ENCODE measurements at places on chromosomes 7 and 10.

- no peak for DNase-seq
Measured at GRCh38 chr10:649798-650440, 39.5 kb downstream of the DIP2C start.

DNA sequence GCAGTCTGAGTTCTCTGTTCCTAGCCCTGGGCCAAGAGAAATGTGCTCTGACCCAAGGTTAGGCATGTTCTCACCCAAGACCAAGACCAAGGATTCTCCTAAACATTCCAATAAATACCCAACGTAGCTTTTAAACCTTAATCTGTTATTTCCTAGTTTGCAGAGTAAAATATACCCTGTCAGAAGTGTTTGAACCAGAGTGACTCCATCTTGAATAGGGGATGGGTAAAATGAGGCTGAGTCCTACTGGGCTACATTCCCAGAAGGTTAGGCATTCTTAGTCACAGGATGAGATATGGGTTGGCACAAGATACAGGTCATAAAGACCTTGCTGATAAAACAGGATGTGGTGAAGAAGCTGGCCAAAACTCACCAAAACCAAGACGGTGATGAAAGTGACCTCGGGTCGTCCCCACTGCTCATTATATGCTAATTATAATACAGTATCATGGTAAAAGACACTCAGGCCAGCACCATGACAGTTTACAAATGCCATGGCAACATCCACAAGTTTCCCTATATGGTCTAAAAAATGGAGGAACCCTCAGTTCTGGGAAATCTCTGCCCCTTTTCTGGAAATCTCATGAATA is 27.7 kb downstream of the PLXNA4 start:
- no peak for DNase-seq

GRCh38 chr7:31078363-31078990 is 26.4 kb downstream of the ADCYAP1R1 start:
- no peak for DNase-seq

- no peak for DNase-seq
Measured at GRCh38 chr10:82969405-82969804, 1094.4 kb downstream of the NRG3 start.

- DNase-seq: no peak
Measured at GRCh38 chr10:97805096-97805884, 33.5 kb upstream of the SFRP5 start.

DNA sequence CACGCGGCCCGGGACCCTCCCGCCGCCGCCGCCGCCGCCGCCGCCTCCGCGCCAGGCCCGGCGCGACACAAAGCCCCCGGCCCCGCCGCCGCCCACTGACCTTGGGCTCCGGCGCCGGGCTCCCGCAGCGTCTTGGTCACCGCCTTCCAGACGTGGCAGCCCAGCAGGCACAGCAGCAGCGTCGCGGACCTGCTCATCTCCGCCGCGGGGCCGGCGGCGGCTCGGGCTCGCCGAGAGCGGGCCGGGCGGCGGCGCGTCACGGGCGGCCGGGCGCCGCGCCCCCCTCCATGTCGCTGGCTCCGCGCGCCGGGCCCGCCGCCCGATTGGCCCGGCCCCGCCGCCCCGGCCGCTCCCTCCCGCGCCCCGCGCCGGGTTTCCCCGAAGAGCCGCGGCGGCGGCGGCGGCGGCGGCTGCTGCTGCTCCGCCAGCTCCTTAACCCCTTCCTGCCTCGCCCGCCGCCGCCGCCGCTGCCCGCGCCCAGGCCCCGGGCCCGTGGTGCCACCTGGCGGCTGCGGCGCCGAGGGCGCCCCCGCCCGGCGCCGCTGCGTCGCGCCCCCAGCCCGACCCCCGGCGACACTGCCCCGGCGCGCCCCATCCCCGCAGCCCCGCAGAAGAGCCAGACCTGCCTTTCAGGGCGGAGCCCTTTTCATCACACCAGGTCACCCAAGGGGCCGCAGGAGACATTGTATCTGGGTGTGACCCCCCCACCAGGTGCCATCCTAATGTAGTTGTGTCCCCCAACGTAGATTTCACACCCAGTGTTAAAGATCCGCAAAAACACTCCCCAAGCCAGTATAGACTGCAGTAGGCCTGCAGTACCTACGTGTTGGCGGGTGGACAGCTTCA is at the start of gene FAM171A1:
Gene FAM171A1, minus strand, starts transcription at position 434 of the 846 bp plus-strand sequence. Its CDS starts 237 bp downstream, at position 197.
- DNase-seq: no peak

GRCh38 chr7:30997316-30997715 is 33.6 kb downstream of the GHRHR start:
- DNase-seq: no peak

DNA sequence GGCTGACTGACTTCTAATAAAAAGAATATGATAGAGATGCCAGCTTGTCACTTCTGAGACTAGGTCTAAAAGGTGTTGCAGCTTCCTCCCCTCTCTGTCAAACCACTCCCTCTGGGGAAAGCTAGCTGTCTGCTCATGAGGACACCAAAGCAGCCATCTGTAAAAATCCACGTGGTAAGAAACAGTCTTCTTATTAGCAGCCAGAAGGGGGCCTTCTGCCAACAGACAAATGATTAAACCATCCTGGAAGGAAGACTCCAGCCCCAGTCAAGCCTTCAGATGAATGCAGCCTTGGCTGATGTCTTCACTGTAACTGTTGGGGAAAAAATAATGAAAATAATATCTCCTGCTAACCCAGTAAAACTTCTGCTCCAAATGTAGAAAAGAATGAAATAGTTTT is 41.9 kb upstream of the DAGLB start:
- DNase-seq: no peak

- DNase-seq: no peak
Measured at GRCh38 chr10:12470719-12471118, 121.4 kb downstream of the CAMK1D start.

DNA sequence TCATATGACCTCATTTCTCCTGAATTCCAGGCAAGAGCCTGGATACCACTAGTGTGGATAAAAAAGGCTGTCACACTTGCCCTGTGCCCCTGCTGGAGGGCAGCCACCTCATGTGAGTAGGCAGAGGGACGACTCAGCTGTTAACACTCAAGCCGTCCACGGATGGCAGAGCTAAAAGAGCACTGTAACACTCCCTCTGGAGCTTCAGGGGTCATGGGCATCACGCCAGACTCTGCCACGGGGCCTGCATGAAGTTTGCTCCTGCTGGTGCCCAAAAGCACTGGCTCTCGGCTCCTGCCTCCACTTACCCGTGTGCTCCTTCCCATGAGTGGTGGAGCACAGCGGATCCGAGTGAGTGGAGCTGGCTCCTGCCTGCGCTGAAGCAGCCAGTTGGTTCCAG is 919.8 kb upstream of the C7orf33 start:
- DNase-seq: no peak

DNA sequence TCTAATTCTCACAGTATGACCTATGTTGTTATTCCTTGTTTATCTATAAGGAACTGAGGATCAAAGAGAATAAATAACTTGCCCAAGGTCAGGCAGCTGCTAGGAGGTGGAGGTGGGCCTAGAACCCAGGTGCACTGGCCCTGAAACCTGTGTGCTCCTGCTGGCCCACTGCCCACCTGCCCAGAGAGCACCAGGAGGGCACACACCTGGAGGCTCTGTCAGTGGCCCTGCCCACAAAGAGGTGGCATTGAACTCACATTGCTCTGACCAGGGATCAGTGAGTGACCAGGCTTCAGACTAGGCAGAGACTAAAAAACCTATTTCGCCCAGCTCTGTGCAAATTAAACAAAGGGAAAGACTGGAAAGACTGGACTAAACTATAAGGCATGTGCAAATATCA is 210.6 kb downstream of the TNS3 start:
- no peak for DNase-seq

- no peak for DNase-seq
Measured at GRCh38 chr10:13115832-13116803, 16.2 kb downstream of the OPTN start.

- no peak for DNase-seq
Measured at GRCh38 chr7:99822731-99823718, 4.8 kb upstream of the CYP3A43 start.

Data from smooth muscle cell of the brain vasculature (primary cell).